Aorta (tissue), 5 donors: ENCODE measurements at places on chromosomes 12 and 14. TPM values are rescaled to one million over a fixed set of nuclear protein-coding genes. Genes with fewer than 3 reads are reported as not detected.

The TSPAN9 gene
- 43.5 TPM for total RNA-seq

The ZNF891 gene
- 3.5 TPM for total RNA-seq

The BHLHE41 gene
- 12.0 TPM for total RNA-seq

GRCh38 chr12:6077692-6078083 is 46.8 kb downstream of the VWF start:
- no peak for DNase-seq

DNA sequence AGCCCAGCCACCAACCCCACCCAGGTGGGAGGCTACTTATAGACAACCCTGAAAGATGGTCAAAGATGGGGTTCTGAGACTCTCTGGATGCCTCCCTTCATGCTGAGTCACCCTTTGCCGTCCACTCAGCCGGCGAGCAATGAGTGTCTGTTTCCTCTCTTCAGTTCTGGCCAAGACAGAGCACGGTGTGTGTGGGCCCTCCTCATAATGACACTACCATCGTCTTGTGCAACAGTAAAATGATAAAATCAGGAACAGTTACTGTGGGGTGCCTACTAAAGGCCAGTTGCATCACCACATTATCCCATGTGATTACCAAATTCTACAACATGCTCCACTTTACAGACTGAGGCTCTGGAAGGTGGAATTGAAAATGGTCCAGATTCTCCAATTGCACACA is 7.0 kb upstream of the BDKRB1 start:
- no peak for DNase-seq
